Cortex of kidney (tissue), 1 donor: ENCODE measurements at places on chromosomes 13 and 19.

- DNase-seq = no peak
These were observed 38.6 kb upstream of the RNF17 start for GRCh38 chr13:24725379-24725778.

DNA sequence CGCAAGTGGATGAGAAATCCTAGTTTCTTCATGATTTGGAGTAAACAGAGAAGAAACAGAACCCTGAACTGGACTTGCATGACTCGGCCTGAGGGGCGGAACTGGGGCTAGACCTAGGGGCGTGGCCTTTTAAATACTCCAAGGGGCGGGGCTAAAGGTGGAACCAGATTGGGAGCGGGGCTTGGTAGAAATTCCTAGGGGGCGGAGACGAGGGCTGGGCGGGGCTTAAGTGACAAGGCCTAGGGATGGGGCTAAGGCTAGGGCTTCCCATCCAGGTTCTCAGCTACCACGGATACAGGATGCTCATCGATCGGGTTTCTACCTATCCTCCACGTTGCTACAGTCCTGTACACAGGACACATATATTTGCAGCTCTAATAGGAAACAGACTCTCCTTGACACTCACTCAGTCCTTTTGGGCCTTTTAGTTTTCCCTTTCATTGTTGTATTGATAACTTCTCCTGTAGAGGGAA lies 372 bp upstream of the ZNF699 start:
- no peak for DNase-seq

GRCh38 chr19:33484226-33484774 lies 37.3 kb downstream of the PEPD start:
- no peak for DNase-seq

GRCh38 chr19:32201636-32202051 lies 143.8 kb upstream of the ZNF507 start:
- no peak for DNase-seq

DNA sequence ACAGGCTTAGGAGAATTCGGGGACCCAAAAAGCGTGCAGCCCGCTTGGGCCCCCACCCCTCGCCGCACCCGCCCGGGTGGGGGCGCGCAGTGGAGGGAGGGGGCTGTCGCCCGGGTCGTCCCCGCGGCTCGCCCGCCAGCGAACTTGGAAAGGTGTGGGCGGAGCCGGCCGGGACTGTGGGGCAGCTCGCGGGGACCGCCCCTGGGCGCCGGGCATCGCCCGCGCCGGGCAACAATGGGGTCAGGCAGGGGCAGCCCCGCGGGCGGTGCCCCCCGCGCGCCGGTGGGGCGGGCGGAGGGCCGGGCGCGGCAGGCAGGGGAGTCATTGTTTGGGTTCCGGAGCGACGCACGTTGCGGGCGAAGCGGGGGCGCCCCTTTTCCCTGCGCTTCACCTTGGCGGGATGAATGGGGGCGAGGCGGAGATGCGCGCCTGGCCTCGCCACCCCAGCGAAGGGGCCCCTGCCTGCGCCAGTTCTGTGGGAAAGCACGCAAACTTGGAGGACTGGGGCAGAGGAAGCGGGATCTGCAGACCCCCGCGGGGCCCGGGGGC lies 647 bp upstream of the KLF12 start:
- no peak for DNase-seq
